ENCODE measurements at places on chromosomes 6 and 20.

- DNase-seq, result peak; percentile 56
These were observed 79.7 kb upstream of the MBOAT1 start for GRCh38 chr6:20291764-20292580.

GRCh38 chr6:123169774-123170095 is 173.7 kb downstream of the CLVS2 start:
- DNase-seq, result no peak

- no peak for DNase-seq
These were observed 907.6 kb downstream of the TFAP2A start for GRCh38 chr6:9507136-9507895.

DNA sequence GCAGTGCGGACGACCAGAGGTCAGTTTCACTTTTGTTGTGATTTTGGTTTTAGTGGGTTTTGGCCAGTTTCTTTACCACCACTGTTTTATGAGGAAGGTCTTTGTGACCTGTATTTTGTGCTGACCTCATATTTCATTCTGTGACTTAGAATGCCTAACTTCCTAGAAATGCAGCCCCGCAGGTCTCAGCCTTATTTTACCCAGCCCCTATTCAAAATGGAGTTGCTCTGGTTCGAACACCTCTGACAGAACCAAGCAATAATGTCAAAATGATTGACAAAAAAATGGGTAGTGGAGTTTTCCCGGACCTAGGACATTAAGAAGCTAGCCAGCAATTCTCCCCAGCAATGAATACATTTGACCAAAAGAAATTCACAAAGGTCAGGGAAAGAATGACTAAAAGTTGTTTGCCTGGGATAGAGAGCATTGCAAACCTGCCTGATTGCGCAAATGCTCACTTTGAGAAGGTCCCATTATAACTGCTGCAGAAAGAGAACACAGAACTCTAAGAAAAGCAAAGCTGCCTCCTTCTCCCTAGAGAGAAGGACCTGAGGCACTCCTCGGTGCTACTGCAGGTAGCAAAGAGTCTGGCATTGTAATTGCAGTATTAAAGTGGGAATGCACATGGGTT is 288.8 kb downstream of the ADGB start:
- peak; percentile 3 for DNase-seq

- DNase-seq, result no peak
These were observed 149.8 kb upstream of the JAG1 start for GRCh38 chr20:10823585-10823984.

DNA sequence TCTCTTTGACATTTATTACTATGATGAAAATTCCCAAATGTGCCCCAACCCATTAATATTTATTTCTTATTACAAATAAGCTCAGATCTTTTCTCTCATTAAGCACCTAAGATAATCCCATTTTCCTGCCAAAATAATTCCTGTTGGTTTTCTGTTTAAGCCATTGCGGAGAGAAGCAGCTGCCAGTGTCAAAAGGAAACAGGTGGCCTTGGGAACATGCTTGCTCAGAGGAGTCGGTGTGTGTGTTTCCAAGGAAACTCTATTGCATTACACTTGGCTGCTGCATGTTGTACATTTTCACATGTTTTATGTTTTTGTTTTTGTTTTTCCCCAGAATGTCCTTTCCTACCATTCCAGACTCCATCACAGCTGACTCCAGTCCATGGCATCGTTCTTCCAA is 56.4 kb downstream of the CD24 start:
- no peak for DNase-seq

- no peak for DNase-seq
These were observed 10.5 kb downstream of the AURKA start for GRCh38 chr20:56381501-56381900.

DNA sequence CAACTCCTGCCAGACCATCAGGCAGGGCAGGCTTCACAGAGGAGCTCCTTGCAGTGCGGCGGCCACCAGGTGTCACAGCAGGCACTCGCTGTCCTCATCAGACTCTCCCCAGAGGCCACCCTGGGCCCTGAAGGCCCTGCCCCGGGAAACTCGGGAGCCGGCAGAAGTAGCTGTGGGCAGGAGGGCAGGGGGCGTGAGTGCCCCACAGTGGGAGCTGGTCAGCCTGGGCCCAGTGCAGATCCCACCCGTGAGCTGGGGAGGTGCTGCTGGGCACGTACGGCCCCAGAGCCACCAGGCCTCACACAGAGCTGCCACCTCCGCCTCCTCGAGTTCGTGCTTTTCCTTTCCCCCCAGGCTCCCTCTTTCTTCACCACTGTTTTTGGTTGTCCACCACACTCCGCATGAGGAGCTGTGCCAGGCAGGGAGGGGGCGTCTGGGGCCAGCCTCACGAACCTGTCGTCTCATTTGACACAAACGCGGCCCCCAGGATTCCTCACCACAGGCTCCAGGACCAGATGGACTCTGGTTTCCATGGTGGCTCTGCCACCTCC is 33.8 kb downstream of the FRMD1 start:
- no peak for DNase-seq

- DNase-seq, result peak; percentile 87
These were observed 52.1 kb downstream of the HNF4A start for GRCh38 chr20:44407402-44408184.

- DNase-seq, result no peak
These were observed 37.0 kb downstream of the RANBP9 start for GRCh38 chr6:13674533-13675190.

- DNase-seq, result no peak
These were observed 84.0 kb downstream of the LAMA2 start for GRCh38 chr6:128966934-128967333.

- no peak for DNase-seq
These were observed 338.2 kb upstream of the PREP start for GRCh38 chr6:105740946-105741645.

- DNase-seq, result peak; percentile 66
These were observed at the start of gene PCMTD2 for GRCh38 chr20:64255361-64256281. TSS of gene PCMTD2 (plus strand) at chr20:64255748. CDS start at chr20:64259966, 4,218 bp downstream.

- no peak for DNase-seq
These were observed 93.2 kb downstream of the MYO6 start for GRCh38 chr6:75842191-75842590.

GRCh38 chr6:77040568-77041195 is 422.6 kb downstream of the HTR1B start:
- DNase-seq, result no peak

DNA sequence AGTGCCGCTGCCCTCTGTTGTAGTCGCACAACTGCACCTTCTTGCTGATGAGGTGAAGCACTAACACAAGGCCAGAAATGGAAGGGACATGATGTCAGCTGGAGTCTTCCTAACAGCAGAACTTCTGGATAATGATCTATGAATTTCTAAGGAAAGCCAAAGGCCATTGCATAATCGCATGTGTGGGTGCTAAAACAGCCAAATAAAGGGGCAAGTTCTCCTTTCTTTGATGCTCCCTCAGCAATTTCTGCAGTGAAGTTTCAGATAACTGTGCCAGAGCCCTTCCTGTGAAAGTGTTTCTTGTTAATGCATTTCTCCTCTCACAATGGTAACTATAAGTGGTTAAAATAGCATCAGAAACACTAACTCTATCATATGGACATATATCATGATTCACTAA is 8.0 kb upstream of the F13A1 start:
- no peak for DNase-seq

DNA sequence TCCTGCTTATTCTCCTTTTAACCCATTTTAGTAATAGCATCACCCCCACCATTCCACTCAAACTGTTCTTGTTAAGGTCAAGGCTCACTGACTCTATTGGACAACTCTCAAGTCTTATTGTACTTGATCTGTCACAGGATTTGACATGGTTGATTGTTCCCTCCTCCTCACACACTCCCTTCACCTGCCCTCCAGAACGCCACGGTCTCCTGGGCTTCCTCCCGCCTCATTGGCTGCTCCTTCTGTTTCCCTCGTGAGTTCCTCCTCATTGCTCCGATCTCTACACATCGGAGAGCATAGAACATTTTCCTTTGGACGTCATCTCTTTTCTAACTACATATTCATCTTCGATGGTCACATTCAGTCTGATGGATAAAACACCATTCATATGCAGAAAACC is 55.1 kb downstream of the STMND1 start:
- no peak for DNase-seq

DNA sequence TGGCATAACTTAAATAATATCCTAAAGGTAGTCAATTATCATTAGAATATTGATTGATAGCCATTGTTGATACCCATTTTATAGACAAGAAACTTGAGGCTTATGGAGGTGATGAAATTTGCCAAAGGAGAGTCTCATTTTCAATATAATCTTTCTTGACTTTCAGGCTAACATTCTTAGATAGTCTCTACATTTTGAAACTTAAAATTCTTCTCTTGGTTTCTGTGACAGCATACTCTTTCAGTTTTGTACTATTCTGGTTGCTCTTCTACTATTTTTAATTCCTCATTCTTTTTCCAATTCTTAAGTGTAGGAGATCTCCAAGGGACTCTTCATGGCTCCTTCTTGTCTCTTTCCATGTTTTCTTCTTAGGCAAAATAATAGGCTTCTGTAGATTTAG is 3.7 kb upstream of the SH3BGRL2 start:
- DNase-seq, result no peak

GRCh38 chr20:33793011-33793931 is 17.9 kb upstream of the CHMP4B start:
- no peak for DNase-seq

DNA sequence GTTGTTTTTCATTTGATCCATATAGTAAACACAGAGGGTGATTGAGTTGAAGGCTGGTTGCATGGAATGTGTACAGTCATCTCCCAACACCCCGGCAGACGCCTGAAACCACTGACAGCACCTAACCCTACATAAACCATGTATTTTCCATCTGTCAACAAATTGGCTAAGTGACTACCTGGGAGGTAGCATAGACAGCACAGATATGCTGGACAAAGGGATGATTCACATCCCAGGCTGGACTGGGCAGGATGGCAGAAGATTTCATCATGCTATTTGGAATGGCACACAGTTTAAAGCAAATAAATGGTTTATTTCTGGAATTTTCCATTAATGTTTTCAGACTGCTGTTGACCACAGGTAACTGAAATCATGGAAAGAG is 4.4 kb upstream of the VIP start:
- peak; percentile 88 for DNase-seq

DNA sequence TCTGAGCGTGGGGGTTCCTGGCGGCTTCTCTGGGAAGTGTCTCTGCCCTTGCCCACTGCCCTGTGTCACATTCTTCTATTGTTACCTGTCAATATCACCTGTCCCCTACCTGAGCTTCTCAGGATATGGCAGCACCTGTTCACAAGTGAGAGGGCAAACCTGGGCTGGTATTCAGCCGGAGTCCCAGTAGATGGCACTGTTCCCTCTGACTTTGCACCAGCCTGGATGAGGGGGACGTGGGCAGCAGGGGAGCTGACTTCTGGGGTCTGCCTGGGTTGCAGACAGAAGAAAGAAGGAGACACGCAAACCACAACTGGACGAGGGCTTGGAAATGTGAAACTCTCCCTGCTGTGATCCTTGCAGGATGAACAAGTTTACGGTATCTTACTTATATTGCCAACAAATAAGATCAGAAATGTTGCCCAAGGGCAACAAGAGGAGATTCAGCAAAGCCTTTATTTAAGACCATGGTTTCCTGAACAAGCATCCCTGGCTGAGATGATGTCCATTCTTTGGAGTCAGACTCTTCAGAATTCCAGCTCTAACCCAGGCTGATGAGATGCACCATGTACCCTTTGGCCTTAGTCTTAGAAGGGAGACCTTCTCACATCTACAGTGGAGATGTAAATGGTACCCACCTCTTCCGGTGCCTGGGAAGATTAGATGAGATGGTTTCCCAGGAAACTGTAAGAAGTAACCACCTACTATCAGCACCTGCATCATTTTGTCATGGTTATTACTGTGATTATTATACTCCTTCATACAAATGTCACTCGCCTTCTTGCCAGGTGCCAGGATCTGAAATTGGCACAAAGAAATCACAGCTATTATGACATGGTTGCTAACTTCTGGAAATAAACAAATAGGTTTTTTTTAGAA is 400.0 kb upstream of the CDH4 start:
- no peak for DNase-seq

DNA sequence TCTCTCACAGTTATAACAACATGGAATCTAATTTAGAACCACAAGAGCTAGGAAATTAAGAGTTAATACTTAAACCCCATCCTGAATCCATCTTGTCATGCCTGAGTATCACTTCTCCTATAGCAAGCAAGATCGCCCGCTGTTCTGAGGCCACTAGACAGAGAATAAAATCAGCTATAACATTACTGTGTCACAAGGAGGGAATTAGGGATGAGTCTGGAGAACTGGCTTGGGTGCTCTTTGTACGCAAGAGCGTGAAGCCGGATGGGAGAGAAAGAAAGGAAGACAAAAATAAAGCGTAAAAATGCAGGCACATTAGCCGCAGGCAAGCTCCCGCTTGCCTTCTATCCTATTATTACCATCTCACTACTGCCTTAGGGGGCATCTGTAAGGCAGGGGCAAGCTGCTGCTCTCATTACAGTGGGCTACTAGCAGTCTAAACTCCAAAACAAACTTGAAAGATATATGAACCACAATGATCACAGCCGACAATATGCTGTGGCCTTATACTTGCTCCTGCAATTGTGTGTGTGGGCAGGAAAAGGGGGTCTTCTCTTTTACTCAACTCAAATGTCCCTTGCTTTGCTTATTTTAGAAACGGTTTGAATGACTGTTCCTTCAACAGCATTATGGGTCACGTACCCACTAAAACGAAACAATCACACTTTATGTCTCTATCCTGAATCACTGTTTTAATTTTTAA is 81.9 kb downstream of the GJA10 start:
- DNase-seq, result no peak

- DNase-seq, result no peak
These were observed 81.6 kb downstream of the PXDC1 start for GRCh38 chr6:3669916-3670315.

GRCh38 chr6:46473881-46474280 is 17.4 kb downstream of the RCAN2 start:
- DNase-seq, result peak; percentile 18

DNA sequence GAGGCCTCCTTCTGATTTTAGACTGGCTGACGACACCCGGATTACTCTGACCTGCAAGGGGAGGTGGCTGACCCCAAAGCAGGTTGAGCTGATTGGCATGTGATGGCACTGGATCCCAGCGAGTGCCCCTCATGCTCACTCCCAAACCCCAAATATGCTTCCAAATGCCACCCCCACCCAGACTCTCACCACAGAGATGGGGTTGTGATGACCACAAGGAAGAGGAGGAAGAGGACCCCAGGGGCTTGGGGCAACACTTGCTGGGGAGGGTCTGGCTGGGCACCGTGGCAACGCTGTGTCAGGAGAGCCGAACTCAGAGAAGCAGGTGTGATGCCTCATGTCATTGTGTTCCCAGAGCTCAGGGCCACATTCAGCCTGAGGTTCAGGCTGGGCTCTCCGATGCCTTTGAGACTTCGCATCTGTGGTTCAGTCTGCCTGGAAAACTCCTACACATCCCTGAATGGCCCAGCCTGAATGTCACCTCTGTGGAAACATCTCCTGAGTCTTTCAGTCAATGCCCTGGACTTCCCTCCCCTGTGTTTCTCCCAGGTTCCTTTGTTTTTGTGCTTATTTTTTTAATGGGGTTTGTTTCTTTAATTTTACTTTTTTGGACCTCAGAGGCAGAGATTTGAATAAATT is 169.1 kb upstream of the PMEPA1 start:
- DNase-seq, result no peak

- no peak for DNase-seq
These were observed 39.3 kb upstream of the SAMD3 start for GRCh38 chr6:130262008-130262407.

GRCh38 chr6:88246654-88247053 is 80.5 kb upstream of the CNR1 start:
- DNase-seq, result no peak

- DNase-seq, result no peak
These were observed 41.8 kb upstream of the ARFGEF2 start for GRCh38 chr20:48879612-48880245.
